ENCODE measurements at places on chromosomes 12 and 14.
A peak's percentile ranks its signal among the peaks of the same experiment; 100 is the strongest.

GRCh38 chr14:105767315-105767714 is 240.9 kb downstream of the TMEM121 start:
- no peak for DNase-seq

DNA sequence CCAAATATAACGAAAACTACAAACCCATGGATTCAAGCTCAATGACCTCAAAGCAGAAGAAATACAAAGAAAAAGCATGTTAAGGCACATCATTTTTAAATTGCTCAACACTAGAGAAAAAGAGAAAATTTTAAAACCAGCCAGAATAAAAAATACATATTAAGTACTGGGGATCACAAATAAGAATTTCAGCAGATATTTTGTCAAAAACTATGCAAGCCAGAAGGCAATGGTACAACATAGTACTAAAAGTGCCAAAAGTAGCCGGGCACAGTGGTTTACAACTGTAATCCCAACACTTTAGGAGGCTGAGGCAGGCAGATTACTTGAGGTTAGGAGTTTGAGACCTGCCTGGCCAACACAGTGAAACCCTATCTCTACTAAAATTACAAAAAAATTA is 10.2 kb downstream of the SGPP1 start:
- DNase-seq: no peak

- no peak for DNase-seq
Measured at GRCh38 chr14:50951032-50951431, 6.7 kb upstream of the PYGL start.

- DNase-seq: no peak
Measured at GRCh38 chr12:29707846-29708245, 75.9 kb downstream of the TMTC1 start.

- DNase-seq: no peak
Measured at GRCh38 chr12:116202433-116202832, 75.1 kb downstream of the MED13L start.

GRCh38 chr12:103729499-103729898 is 111.5 kb downstream of the NT5DC3 start:
- no peak for DNase-seq

- DNase-seq: no peak
Measured at GRCh38 chr12:83818881-83819280, 1093.7 kb downstream of the SLC6A15 start.

- no peak for DNase-seq
Measured at GRCh38 chr12:90970471-90970870, 15.5 kb upstream of the CCER1 start.

DNA sequence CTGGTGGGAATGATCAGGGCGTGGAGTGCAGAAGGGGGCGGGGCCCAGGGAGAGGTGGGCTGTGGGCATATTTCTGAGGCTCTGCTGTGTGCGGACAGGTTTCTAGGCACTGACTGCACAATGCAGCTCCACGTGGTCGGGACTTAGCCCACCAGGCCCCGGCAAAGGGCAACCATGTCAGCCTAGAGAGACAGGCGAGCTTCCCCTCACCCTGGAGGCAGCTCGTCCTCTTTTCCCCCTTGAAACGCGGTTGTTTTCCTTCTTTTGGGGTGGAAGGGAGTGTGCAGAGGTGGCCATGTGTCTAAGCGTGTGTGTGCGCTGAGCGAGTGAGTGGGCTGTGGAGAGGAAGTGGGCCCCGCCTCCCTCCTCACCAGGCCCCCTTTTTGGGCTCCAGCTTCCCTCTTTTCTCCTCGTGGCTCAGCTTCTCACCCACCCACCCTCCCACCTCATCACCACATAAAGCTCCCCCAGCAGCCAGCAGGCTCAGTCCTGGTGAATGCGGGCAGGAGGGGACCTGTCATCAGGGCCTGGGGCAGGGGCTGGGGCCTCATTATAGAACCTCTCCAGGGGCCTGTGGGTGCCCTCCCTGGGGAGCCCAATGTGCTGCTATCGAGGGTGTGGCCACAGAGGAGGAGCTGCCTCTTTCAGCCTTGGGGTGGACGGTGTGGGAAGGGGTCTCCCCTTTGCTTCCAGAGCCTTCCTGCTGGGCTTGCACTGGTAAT is 22.0 kb downstream of the LRTM2 start:
- no peak for DNase-seq

- no peak for DNase-seq
Measured at GRCh38 chr12:48750215-48750614, 33.7 kb upstream of the CCNT1 start.

DNA sequence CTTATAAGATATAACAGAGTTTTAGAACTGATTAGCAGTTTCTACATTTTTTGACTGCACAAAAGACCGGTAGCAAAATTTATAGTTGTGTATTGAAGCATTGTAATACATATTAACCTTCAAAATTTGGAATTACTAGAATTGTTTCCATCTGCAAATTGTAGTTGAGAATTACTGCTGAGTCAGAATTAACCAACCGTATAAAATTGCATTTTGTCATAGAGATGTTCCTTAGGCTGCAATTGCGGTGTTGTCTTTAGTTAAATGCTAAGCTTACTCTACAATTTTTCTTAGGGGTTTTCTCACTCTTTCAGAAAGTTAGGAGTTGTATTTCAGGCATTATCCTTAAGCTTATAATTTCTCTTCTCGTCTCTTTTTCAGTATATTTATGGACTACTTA is 132.2 kb downstream of the PLEKHA5 start:
- DNase-seq: no peak

- DNase-seq: no peak
Measured at GRCh38 chr14:55889124-55889523, 229.1 kb upstream of the PELI2 start.

GRCh38 chr12:132021031-132021871 is 71.5 kb downstream of the EP400 start:
- no peak for DNase-seq

DNA sequence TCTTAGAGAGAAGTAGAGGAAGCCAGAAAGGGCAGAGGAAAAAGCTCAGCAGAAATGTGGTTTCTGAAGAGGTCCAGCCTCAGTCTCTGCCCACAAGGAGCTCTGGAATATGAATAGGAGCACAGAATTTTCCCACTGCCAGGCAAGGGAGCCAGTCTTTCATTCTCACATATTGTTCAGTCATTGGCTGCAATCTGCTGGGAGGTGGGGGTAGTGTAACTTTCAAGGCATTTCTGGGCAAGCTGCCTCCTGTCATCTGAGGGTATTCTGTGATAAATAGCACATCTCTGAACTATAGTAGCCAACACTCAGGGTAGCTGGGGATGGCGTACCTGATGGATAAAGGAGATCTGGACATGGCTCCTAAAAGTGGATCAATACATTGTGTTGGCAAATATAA is 127.2 kb downstream of the LRRK2 start:
- DNase-seq: no peak

- DNase-seq: no peak
Measured at GRCh38 chr14:78259831-78260230, 89.7 kb downstream of the NRXN3 start.

GRCh38 chr12:93571925-93572711 is at the start of gene SOCS2:
SOCS2 (plus strand) TSS chr12:93572675; CDS start chr12:93572898, 223 bp downstream.
- DNase-seq: peak; percentile 34

DNA sequence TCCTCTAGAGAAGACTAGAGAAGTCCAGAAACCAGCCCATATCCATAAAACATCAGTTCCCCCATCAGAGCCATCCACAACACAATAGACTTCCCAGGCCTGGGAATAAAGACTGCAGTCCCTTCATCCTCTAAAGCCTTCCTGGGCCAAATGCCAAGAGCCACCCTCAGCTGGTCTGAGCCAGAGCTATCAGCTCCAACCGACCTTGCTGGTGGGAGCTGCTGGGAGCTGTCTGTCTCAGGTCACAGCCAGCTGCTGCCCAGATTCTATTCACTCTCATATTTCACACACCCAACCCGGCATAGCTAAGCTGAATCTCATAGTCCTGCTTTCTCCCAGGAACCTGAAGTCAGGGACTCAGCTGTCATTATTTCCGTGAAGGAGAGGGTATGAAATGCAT is 10.9 kb upstream of the TFCP2 start:
- no peak for DNase-seq

DNA sequence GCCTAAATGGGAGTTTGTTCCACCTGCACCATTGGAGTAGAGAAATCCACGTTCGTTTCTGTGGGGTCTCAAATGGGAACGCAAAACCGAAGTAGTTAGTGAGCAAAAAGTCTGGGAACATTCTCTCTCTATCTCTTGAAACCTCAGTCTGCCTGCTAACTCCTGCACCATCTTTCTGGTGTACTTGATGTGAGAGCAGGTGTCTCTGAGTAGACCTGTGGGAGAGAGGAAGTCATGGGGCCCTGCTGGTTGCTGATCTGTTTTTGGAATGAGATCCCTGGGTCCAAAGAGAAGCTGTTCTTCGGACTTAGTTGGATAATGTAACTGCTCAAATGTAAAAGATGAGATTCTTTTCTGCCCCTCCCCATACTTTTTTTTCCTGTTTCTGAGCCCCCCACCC is 57.3 kb downstream of the MAX start:
- no peak for DNase-seq

DNA sequence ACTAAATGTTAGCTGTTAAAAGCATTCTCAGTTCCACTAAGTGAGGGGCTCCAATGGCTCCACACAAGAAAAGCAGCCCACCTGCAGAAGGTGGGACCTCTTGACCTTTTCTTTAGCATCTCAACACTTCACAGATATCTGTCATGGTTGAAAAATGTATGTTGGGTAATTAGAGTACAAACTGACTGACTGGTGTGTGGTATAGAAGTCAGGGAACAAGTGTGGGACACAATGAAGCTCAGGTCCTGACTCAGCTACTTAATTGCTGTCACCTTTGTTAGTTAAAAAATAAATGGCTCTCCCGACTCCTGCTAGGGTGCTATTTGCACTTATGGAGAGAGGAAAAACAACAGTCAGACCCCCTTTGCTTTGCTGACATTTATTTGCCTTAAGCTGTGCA is 299.0 kb downstream of the TTC6 start:
- no peak for DNase-seq

All from activated naive CD4-positive, alpha-beta T cell treated with anti-CD3 and anti-CD28 coated beads, Interleukin-2, amount 50 U/mL, for 16 hours (primary cell).